ENCODE measurements at places on chromosomes 3 and 15.

DNA sequence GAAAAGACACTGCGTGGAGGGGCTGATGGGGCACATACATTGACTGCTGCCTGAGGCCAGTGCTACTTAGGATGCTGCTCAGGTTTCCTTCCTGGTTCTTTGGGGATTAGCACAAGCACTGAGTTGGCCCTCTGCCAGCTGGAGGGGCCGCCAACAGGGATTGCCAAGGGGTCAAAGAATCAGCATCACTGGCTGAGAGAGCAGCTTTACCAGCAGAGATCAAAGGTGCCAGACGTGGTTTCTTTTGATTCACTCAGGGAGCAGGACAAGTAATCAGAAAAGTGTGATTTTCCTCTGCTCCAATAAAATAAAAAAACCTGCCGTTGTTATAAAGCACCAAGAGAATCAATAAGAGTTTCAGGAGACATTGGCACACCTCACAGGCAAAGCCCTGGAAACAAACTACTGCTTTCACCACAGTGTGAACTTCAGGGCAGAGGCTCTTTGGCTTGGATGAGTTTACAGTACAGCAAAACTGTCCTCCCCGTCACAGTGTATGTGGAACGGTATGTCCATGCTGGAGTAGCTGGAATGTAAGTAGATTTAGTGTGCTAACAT, 45.8 kb upstream of the FSIP1 start:
- DNase-seq = no peak

DNA sequence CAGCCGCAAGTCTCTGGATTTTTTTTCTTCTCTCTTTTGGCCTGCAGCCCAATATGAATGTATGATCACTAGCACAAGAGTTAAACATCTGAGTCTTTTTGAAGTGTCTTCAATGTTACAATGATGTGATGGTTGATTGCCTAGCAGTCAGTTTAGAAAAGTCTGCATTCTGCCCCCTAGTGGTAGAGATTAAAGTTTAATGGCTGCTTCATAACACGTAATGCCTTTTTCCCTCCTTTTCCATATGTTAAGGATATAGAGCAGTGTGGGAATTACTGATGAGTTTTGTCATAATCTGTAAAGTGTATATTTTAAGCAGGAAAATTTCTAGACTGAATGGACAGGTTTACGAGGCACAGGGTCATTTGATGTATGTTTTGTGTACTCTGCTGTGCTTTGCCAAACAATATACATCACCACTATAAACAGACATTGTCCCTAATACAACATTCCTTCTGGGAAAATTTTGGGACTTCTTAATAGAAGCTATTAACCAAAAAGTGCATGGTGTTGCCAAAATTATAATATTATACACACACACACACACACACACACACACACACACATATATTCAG, 1038.5 kb upstream of the NR2F2 start:
- peak; percentile 31 for DNase-seq

DNA sequence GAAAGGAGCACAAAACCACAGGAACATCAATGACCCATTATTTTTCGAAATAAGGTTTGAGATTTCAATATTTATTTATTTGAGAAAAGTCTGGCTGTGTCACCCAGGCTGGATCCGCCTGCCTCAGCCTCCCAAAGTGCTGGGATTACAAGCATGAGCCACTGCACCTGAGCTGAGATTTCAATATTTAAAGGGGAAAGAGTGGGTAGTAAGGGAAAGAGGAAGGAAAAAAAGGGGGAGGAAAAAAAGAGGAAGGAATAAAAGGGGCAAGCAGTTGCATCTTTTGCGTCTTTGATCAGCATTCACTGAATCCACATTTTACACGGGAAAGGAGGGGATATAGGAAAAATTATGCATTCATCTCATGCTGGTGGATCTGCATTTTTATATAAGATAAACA, 47.4 kb downstream of the ERICH6 start:
- no peak for DNase-seq

DNA sequence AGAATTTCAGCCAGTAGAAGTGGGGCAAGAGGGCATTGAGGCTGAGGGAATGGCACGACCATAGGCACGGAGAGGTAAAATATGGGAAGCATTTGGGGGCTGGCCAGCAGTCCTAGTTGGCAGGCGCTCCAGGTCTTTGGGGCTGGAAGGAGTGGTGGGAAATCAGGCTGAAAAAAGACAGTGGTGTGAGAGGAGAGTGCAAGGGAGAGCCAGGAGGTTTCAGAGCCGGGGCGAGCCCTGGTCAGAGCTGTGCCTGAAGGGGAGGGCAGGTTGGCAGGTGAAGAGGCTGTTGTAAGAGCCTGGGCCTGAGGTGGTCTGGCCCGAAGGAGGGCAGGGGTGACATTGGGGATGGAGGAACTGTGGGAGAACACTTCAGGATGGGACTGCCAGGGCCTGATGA, 1.6 kb upstream of the IDH3A start:
- no peak for DNase-seq

GRCh38 chr3:143002083-143002712, 828 bp downstream of the U2SURP start:
- DNase-seq = peak; percentile 32

DNA sequence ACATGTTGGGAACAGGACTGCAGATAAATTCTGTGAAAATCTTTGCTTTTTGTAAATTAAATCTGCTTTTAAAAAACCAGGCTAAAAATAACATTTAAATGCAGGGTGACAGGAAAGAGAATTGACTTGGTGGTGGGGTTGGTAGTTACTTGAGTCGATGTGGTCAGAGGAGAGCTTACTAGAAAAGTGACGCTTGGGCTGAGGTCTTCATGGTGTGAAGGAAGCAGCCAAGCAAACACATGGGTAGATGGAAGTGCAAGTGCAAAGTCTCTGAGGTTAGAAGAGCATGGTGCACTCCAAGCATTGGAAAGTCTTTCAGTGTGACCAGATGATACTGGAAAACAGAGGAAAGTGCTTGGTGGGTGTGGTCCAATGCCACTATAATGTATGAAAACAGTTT, 86.4 kb upstream of the THBS1 start:
- DNase-seq = no peak

GRCh38 chr15:89450076-89451006, 46.0 kb downstream of the RHCG start:
- no peak for DNase-seq

DNA sequence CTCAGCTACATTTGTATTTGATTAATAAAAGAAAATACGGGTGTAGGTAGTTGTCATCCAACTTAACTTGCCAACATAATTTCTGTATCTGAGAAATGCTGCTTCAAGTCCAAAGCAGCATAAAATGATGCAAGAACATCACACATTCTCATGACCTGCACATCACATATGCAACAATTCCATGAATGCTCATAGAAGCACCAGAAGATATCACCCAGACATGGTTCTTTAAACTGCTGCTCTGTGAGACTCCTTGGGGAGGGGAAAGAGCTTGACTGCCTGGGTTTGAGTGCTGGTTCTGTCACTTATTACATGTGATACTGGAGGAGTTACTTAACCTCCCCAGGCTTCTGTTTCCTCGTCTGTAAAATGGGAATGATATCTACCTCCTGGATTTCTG, 39.4 kb downstream of the CHST14 start:
- DNase-seq = no peak

- DNase-seq = no peak
Measured at GRCh38 chr15:91866971-91867372, 13.5 kb downstream of the SLCO3A1 start.

DNA sequence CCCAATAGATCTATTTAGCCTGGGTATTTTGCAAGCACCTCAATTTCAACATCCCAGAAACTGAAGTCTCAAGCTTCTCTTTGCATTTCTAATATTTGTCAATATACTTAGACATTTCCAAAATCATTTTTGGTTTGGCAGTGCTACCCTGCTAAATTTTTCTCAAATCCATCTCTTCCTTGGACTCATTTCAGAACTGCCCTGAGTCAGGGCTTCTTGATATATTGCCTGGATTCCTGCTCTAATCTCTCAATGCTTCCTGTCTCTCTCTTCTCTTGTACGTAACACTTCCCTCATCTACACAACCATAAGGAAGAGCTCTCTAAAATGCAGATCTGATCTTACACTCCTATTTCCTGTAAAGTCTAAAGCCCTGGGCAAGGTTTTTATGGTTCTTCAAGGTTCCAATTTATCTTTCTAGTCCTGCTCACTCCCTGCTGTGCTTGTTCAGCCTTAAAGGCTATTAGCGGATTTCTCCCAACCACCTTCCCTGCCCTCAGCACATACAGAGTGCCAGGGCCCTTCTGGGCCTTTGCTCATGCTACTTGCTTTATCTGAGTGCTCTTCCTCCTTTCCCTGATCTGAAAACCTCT, 53.0 kb upstream of the MME start:
- DNase-seq = no peak

GRCh38 chr15:88108991-88109390, 147.5 kb downstream of the NTRK3 start:
- DNase-seq = no peak

DNA sequence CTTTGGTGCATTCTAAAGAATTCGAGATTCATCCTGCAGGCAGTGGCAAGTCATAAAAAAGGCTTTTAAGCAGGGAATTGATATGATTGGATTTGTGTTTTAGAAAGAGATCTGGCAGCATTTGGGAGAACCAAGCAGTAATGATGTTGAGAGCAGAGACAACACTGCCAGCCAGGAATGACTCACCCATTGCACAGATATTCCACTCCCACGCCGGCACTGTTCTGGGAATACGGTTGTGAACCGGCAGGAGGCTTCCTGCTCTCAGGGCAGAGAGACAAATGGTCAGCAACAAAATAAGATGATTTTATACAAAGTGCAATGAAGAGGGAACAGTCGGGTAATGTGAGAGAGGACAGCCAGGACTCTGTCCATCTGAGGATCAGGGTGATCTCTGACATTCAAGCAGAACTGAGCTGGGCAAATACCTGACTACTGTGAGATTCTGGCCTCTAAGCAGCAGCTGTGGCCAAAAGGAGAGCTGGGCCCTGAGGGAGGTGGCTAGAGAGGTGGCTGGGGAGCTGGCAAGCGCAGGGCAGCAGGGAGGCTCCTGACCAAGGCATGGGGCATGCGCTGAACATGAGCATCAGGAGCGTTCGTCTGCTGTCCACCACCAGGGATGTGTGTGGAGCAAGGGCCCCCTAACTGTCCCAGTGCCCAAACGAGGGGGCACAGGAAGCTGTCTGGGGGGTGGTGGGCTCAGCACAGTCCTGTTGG, 56.1 kb upstream of the PLXNA1 start:
- DNase-seq = no peak

Measured in GM10248 (cell line).